ENCODE measurements at places on chromosomes 6 and 20. TPM values are rescaled to one million over a fixed set of nuclear protein-coding genes. Genes with fewer than 3 reads are reported as not detected.
A peak's percentile ranks its signal among the peaks of the same experiment; 100 is the strongest.

- H3K27me3 ChIP-seq = peaks cover 4% of the 10 kb centered on the region
- no peak overlapping the region for H3K4me3 ChIP-seq
- DNase-seq = no peak
- H3K4me1 ChIP-seq = no peaks in the 10 kb centered on the region
- H3K27ac ChIP-seq = no peak overlapping the region
Observed at GRCh38 chr6:89186762-89187161, 30.4 kb downstream of the GABRR1 start.

GRCh38 chr6:166624275-166624674, 2.8 kb downstream of the RPS6KA2 start:
- peak overlapping the region; percentile 51 for H3K27ac ChIP-seq
- no peaks in the 10 kb centered on the region for H3K36me3 ChIP-seq
- 0 out of 2 replicates have a peak overlapping the region, but pooled peaks have one; percentile 8 for H3K4me3 ChIP-seq
- H3K4me1 ChIP-seq = peaks cover 67% of the 10 kb centered on the region

DNA sequence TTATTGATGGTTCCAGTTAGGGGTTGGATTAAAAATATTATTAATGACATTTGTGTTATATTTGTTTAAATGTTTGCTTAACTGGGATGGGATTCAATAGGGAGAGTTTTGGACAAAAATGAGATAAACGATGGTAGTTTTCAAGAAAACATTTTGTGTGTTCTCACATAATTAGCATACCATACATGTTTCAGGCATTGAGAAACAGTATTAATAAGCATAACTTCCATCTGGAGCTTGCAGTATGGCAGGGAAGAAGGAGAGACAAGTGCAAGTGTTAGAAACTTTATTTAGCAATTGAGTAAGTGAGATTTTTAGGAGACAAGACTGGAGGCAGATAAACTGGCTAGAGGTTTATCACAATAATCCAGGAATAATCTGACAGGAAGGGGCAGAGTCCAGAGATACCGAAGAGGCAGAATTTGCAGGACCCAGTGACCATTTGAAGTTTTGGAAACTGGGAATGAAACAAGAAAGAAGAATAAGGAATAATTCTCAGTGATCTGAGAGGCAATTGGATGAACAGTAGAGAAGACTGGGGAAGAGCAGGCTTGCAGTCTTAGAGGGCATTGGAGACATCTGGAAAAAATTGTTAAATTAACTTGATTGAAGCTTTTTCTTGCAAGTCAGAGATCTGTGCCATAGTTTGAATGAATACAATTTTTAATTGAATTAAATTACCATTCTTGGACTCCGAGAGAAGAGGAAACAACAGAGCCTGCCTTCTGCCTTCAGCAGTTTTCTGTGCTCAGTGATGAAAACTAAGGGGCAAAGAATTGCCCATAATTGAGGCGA, 73.0 kb upstream of the PTCHD4 start:
- no peaks in the 10 kb centered on the region for H3K4me1 ChIP-seq
- H3K27me3 ChIP-seq = no peaks in the 10 kb centered on the region
- H3K36me3 ChIP-seq = no peaks in the 10 kb centered on the region
- no peak overlapping the region for H3K27ac ChIP-seq
- no peak for DNase-seq

DNA sequence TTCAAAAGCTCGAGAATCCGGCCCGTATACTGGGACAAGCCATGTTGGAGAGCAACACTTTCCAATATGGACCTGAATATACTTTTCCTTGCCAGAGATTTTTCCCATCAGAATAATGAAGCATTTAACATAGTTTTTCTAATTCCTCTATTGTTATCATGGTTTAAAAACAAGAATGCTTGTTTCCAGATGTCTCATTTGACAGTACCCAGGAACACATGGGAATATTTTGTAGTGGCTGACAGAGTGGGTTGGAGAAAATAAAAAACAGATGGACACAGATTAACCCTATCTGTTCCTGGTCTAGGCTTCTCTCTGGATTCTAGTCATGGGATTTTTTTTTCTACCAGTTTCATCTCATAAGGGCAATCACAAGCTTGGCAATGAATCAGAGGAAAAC, 164.8 kb upstream of the CEP162 start:
- no peaks in the 10 kb centered on the region for H3K4me1 ChIP-seq
- H3K27me3 ChIP-seq = no peaks in the 10 kb centered on the region
- no peak overlapping the region for H3K27ac ChIP-seq
- no peaks in the 10 kb centered on the region for H3K36me3 ChIP-seq
- H3K4me3 ChIP-seq = no peak overlapping the region

DNA sequence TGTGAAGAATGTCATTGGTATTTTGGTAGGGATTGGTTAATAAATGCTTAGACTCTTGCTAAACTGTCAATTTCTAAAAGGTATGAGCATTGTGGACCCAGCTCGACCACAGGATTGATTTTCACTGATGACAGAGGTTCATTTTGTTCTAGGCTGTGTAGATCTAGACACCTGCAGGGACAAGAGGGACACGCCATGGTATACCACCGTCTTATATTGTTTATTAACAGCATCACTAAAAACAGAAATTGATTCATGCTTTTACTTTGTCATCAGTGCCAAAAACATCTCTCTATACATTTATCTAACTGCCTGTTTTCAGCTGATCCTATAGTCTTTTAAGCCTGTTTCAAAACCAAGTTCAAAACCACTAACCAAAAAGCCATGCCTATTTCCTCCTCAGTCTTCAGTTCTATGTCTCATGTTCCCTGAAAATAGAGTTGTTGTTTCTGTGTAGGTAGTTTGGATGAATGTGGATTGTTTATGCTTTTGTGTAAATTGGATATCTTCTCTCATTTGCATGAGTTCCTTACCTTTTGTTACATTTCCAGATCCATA, 109.8 kb downstream of the JAG1 start:
- peaks cover 16% of the 10 kb centered on the region for H3K4me1 ChIP-seq
- no peaks in the 10 kb centered on the region for H3K27me3 ChIP-seq
- no peak overlapping the region for H3K4me3 ChIP-seq
- no peak for DNase-seq

GRCh38 chr20:11891776-11892545, 25.7 kb upstream of the BTBD3 start:
- no peaks in the 10 kb centered on the region for H3K36me3 ChIP-seq
- H3K27me3 ChIP-seq = no peaks in the 10 kb centered on the region
- peaks cover 11% of the 10 kb centered on the region for H3K4me1 ChIP-seq

- no peak overlapping the region for H3K4me3 ChIP-seq
- H3K27me3 ChIP-seq = no peaks in the 10 kb centered on the region
- no peaks in the 10 kb centered on the region for H3K4me1 ChIP-seq
- no peak overlapping the region for H3K27ac ChIP-seq
- no peak for DNase-seq
Observed at GRCh38 chr6:170212956-170213636, 77.8 kb downstream of the DLL1 start.

DNA sequence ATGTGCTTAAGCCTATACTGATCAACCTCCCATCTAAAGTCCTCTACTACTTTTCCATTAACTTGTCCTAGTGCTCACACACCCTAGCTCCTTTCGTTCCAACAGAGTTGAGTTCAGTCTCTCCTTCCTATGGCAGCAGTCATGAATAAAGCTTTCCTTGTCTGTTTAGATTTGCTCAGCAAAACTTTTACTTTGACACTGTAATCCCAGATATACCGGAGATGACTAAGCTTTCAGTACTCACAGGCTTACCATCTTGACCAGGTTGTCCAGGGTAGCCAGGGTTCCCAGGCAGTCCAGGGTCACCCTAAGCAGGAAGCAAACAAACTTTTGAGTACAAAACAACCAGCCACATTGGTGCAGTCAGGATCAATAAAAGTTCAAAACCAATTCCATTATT, 90.7 kb downstream of the COL21A1 start:
- no peak for DNase-seq
- H3K4me1 ChIP-seq = no peaks in the 10 kb centered on the region
- no peak overlapping the region for H3K27ac ChIP-seq
- no peak overlapping the region for H3K4me3 ChIP-seq
- no peaks in the 10 kb centered on the region for H3K36me3 ChIP-seq

DNA sequence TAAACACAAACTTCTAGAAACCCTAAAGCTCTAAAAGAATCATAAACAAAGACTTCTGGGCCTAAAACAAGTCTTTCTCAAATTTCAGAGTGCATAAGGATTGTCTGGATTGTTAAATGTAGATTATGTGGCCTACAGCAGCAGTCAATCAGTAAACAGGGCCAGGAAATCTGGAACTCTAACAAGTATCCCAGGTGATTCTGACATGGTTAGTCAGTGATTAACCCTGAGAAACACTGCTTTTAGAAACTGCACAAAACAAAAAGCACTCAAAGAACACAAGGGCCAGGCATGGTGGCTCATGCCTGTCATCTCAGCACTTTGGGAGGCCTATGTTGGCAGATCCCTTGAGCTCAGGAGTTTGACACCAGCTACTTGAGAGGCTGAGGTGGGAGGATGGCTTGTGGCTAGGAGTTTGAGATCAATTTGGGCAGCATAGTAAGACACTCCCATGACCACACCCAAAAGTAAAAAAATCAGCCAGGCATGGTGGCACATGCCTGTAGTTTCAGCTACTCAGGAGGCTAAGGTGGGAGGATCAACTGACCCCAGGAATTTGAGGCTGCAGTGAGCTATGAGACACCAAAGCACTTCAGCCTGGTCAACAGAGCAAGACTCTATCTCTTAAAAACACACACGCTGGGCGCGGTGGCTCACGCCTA, 5.9 kb downstream of the MED20 start:
- peaks cover 25% of the 10 kb centered on the region for H3K4me1 ChIP-seq
- H3K27me3 ChIP-seq = no peaks in the 10 kb centered on the region
- H3K4me3 ChIP-seq = no peak overlapping the region
- peaks cover 12% of the 10 kb centered on the region for H3K36me3 ChIP-seq

DNA sequence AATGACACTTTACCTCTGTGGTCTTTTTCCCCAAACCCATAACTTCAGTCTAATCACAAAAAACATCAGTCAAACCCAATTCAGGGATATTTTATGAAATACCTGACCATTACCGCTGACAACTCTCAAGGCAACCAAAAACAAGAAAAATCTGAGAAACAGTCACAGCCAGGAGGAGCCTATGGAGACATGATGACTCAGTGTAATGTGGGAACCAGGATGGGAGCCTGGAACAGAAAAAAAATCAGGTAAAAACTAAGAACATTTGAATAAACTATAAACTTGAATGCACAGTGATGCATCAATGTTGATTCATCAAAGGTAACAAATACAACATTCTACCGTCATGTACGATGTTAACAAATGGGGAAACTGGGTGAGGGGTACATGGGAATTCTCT, 84.1 kb upstream of the TSHZ2 start:
- H3K36me3 ChIP-seq = no peaks in the 10 kb centered on the region
- DNase-seq = peak; percentile 37
- H3K4me1 ChIP-seq = no peaks in the 10 kb centered on the region

GRCh38 chr6:80316686-80317231, 210.3 kb downstream of the BCKDHB start:
- H3K36me3 ChIP-seq = 0 out of 2 replicates have a peak, but pooled peaks cover 4% of the 10 kb centered on the region
- H3K27ac ChIP-seq = no peak overlapping the region
- DNase-seq = peak; percentile 38
- H3K4me3 ChIP-seq = no peak overlapping the region
- peaks cover 16% of the 10 kb centered on the region for H3K4me1 ChIP-seq

GRCh38 chr6:16758163-16758975, 2.9 kb downstream of the ATXN1 start:
- peaks cover 28% of the 10 kb centered on the region for H3K4me1 ChIP-seq
- H3K27ac ChIP-seq = peak overlapping the region; percentile 96
- H3K4me3 ChIP-seq = peak overlapping the region; percentile 95
- peak; percentile 63 for DNase-seq
- H3K36me3 ChIP-seq = no peaks in the 10 kb centered on the region

GRCh38 chr6:11714798-11715285, 63.8 kb downstream of the ADTRP start:
- DNase-seq = no peak
- H3K27me3 ChIP-seq = no peaks in the 10 kb centered on the region
- peaks cover 22% of the 10 kb centered on the region for H3K4me1 ChIP-seq
- no peaks in the 10 kb centered on the region for H3K36me3 ChIP-seq
- no peak overlapping the region for H3K27ac ChIP-seq
- no peak overlapping the region for H3K4me3 ChIP-seq

DNA sequence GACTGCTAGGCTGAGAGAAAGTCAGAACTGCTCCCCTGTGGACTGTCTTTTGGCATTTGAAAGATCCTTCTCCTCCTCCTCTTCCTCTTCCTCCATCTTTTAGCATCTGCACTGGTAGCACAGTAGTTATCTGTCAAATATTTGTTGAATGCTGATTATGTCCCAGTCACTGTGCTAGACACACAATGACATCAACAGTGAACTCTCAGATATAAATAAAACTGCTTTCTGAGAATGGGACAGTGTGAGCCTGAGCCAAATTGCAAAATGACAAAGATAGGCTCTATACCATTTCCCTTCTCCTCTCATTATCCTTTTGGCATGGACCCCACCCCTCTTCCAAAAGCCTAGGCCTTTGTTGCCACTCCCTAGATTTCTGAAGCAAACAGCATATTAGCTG, 27.9 kb upstream of the LRRC1 start:
- no peak for DNase-seq
- H3K27me3 ChIP-seq = no peaks in the 10 kb centered on the region
- no peak overlapping the region for H3K4me3 ChIP-seq
- H3K36me3 ChIP-seq = no peaks in the 10 kb centered on the region
- H3K27ac ChIP-seq = no peak overlapping the region

- H3K27ac ChIP-seq = no peak overlapping the region
- peaks cover 7% of the 10 kb centered on the region for H3K4me1 ChIP-seq
Observed at GRCh38 chr6:15945593-15946159, 183.2 kb upstream of the MYLIP start.

DNA sequence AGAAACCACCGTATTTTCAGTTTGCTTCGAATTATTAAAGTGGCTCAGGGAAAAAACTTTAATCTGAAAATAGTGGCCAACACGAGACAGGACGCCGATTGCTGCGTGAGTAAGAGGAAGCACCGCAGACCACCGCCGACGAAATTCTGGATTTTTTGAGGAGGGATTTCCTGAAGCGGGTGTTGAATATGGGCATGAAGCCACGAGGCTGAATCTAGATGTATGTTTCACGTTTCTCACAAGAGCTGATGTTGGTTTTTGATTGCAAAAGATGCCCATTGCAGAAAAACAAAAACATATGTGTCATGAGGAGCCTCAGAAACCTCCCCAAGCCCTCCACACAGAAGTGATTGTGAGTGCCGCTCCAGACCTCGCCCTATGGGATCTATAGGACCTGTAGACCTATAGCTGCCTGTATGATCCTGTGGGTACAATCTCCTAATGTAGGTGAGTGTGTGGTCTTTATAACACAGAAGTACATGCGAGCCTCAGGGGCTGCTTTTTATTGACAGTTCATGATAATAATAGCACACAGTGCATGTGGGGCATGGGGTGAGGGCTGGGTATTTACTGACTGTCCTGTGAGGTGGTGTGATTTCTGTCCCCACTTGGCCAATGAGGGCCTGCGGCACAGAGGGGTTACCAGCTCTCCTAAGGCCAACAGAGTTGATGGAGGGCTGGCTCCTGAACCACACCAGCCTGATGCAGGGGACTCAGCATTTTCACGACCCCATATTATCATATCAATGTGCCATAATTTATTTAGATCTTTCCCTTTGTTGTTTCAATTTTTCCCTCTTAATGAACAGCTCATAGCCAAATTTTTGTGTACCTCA, 243.9 kb downstream of the DLL1 start:
- 0 out of 2 replicates have a peak overlapping the region, but pooled peaks have one; percentile 21 for H3K4me3 ChIP-seq
- no peak overlapping the region for H3K27ac ChIP-seq
- peak; percentile 61 for DNase-seq

The TSPO2 gene
- not detected for total RNA-seq

The BEND6 gene
- 20.6 TPM for total RNA-seq

The ADGB gene
- total RNA-seq = not detected

The TUBE1 gene
- total RNA-seq = 54.9 TPM

The LSM2 gene
- 32.5 TPM for total RNA-seq

The CENPQ gene
- 10.8 TPM for total RNA-seq

The BAG2 gene
- total RNA-seq = 33.4 TPM

Measured in GM23248 (cell line).